CD4-positive, alpha-beta memory T cell (primary cell): ENCODE measurements at places on chromosomes 2 and 18.

DNA sequence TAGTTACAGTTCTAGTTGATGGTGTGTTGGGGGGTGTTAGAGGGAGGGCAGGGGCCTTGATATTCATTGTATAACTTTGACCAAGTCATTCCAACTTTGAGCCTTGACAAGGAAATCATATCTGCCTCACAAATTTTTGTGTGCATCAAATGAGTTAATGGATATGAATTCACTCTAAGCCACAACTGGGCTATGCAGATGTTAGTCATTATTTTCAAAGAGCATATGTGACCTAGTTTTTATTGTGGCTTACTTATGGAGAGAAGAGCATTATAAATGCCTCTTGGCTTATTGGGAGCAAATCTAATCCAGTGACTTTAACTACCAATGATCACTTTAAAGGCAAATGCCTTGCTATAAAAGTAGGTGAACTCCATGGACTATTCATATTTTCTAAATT, 250.2 kb downstream of the LPIN1 start:
- no peak for DNase-seq

DNA sequence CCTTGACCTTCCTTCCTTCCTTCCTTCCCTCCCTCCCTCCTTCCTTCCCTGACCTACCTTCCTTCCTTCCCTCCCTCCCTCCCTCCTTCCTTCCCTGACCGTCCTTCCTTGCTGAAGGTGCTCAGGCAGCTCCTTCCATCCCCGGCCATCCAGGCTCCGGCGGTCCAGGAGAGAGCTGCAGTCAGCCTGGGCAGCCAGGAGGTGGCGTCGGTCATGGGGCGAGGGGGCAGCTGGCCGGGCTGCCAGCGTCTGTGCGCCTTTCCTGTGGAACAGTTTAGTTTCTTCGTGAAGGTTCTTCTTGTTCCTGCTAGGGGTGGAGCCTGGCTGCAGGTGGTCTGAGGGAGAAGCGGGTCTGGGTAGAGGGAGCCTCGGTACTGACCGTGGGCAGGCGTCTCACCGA, 15.7 kb downstream of the GPR35 start:
- no peak for DNase-seq

- DNase-seq = no peak
Observed at GRCh38 chr2:136025057-136025973, 39.9 kb upstream of the DARS1 start.

DNA sequence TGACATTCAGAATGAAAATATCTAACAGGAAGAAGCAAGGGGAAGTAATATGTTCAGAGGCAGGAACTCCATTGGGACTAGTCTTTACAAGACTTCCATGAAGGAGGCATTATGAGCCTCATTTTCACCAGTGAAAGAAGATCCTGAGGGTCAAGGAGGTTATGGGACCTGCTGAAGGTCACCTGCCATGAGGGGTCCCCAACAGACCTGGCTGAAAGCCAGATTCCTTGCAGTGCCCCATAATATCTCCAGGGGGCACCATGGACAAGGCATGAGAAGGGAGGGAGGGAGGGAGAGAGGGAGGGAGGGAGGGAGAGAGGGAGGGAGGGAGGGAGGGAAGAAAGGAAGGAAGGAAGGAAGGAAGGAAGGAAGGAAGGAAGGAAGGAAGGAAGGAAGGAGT, 27.9 kb downstream of the XDH start:
- no peak for DNase-seq

DNA sequence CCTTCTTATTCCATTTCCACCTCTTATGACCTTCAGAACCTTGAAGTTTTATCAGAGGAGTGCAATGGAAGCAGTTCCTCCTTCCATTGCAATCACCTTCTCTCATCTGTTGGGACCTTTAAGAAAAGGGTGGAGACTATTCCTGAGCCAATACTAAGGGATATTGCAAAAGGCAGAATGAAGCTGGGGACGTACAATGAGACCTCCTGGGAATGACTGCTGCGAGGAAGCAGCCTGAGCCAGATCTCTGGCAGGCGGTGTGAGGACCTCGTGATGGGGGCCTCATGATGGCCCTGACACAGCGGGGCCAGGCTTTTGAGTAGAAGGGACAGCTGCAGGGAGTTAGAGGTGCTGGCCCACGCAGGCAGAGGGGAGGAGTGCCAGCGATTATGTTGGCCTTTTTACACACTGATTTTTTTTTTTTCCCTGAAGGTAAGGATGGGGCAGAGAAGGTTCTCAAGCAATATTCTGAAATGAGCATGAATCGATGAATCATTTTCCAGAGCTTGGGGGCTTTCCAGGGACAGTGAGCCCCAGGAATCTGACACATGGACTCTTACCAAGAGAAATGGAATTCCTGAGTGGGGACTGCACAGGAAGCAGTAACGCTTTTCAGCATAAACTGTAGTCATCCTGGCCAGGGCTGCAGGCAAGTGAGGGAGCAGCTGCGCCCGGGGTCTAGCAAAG, 40.0 kb upstream of the LAPTM4A start:
- DNase-seq = no peak

GRCh38 chr2:160097326-160097725, 34.9 kb upstream of the PLA2R1 start:
- DNase-seq = no peak

DNA sequence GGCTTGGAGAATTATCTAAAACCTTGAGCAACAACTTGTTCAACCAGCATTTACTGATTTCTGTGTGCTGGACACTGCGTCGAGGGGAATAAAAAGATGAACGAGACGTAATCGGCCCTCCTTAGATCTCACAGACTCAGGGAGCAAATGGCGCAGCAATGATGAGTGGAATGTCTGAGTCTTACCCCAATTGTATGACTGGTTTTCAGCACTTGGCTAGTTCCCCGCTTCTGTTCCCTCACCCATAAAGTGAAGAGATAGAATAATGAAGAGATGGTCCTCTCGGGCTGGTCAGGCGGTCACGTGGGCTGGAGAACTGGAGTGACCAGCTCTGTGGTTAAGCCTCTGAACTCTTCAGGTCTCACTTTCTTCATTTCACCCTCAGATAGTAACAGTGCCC, 17.3 kb upstream of the GATA6 start:
- DNase-seq = no peak

GRCh38 chr2:242063850-242064249, 194.3 kb downstream of the RTP5 start:
- DNase-seq = no peak

DNA sequence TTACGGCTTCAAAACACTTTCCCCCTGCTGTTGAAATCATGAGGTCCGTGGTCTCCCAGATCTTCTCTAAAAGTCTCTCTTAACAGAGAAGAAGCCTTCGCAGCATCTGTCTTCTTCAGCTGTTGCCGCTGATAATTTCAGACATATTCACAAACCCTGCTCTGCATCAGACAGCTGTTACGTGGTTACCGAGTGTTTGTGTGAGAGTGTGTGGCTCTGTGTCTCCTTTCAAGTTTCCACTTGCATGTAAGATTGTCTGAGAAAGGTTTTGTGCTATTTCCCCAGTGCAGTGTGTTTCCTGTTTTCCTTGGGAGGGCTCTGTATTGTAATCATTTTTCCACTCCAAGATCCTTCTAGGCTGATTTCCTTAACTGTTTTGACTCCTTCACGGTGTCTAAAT, 32.8 kb downstream of the MAIP1 start:
- no peak for DNase-seq

GRCh38 chr2:78993518-78994148, 31.9 kb upstream of the REG3G start:
- DNase-seq = no peak

GRCh38 chr2:161761160-161761559, 136.9 kb downstream of the SLC4A10 start:
- DNase-seq = no peak

- DNase-seq = no peak
Observed at GRCh38 chr2:240109386-240109785, 26.7 kb downstream of the COPS9 start.

DNA sequence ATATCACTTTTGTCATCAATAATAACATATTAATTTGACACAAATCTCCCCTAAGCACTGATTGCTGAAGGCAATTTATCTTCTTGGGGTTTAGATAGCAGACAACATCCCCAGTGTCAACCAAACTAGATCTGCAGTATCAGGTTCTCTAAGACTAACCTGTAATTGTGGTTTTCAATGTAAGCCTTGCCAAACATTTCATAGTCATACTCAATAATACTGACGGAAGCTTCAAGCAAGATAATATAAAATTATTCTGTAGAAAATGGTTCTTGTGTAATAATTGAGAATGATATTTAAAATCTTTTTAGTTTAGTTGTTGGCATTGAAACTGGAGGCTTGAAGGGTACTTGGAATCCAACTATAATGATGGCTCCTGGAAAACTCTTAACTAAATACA, 186.3 kb downstream of the RIT2 start:
- no peak for DNase-seq

DNA sequence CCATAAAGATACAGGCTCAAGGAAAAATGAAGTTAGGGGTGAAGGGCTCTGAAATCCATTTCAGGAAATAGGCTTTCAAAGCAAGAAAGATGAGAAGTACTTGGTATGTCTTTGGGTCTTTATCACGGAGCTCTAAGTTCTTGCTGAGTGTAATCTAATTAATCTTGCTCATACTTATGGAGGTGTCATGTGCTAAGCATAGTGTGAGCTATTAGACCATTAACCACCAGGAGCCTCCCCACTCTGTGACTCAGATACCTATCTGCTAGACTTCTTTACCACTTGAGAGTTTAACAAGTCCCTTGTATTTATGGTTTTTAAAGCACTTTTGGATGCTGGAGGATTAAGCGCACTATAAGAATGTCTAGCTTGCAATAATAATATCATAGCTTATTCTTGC, 678.7 kb downstream of the EPHA4 start:
- no peak for DNase-seq

GRCh38 chr2:240227538-240228428, 87.3 kb upstream of the OTOS start:
- no peak for DNase-seq

GRCh38 chr2:235716875-235717496, 223.1 kb downstream of the AGAP1 start:
- DNase-seq = no peak

GRCh38 chr2:4151521-4151920, 448.1 kb downstream of the DCDC2C start:
- no peak for DNase-seq

DNA sequence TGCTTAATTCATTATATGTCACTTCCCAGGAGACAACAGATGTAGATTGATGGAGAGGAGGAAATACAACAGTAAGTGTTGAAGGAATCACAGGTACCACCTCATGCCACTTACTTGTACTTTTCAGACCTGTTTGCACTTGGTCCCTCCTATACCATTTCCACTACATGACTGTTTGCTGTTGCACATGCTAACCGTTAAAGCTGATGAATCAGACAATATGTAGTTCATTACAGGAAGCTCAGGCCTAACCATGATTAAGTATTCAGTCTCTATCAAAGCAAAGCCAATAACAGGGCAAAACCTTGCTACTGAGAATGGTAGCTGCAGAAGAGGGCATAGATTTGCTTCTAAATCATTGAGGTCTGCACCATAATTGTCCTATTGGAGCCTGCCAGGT, 30.2 kb upstream of the GRP start:
- DNase-seq = no peak

GRCh38 chr18:22871809-22872525, 61.2 kb upstream of the RBBP8 start:
- no peak for DNase-seq

- no peak for DNase-seq
Observed at GRCh38 chr2:228600265-228600664, 418.8 kb upstream of the SPHKAP start.

GRCh38 chr18:62617793-62618591, 95.2 kb downstream of the ZCCHC2 start:
- no peak for DNase-seq

- no peak for DNase-seq
Observed at GRCh38 chr2:35933031-35933430, 422.5 kb upstream of the CRIM1 start.

DNA sequence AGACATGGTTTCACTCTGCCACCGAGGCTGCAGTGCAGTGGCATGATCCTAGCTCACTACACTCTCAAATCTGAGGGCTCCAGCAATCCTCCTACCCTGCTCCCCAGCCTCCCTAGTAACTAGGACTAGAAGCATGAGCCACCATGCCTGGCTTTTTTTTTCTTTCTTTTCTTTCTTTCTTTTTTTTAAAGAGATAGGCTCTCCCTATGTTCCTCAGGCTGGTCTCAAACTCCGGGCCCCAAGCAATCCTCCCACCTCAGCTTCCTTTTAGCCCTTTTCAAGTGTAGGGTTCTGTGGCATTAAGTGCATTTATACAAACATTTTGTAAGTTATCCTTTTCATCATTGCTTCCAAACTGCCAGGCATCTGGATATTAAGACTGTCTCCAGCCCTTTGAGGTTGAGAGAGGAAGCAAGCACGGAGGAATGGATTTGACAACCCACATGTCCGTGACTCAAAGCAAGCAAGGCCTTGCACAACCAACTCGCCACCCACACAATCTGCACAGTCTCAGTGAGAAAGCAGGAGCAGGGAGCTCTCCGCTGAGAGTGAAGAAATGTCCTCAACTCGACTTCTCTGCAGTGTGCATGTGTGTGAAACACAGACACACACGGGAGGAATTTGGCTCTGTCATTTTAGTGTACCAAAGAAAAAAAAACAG, 65.6 kb downstream of the ATP8B1 start:
- DNase-seq = no peak

DNA sequence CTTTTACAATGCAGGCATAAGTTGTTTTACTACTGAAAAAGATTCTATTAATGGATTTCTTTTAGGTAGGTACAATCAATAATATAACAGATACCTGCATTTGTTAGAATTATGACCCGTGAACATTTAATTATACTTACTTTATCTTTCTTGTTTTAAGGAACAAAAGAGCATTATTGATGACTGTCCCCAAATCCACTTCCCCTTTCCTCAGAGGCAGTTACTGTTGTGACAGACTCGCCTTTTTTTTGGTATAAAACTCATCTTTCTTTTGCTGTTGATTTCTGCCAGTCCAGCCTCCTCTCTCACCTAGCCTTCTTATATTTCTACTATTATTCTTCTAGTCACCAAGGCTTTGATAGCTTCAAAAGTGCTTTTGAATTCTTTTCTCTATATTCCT, 12.1 kb downstream of the ACTR3 start:
- no peak for DNase-seq

DNA sequence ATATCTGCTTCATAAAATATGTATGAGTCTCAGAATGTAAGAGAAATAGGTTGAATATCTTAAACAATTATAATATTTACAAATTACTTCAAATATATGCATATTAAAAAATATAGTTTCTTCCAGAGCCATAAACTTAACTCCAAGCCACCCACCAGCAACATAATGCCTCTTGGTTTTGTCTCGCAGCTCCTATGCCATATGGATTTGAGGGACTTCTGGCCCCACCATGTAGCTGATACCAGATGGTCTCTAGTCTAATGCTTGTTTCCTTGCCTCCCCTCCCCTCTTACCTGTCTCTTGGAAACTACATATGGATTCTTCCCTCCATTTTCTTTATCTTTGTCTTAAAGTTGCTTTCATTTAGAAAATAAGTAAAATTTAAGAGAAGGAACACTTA, 114.3 kb downstream of the GCA start:
- DNase-seq = no peak

DNA sequence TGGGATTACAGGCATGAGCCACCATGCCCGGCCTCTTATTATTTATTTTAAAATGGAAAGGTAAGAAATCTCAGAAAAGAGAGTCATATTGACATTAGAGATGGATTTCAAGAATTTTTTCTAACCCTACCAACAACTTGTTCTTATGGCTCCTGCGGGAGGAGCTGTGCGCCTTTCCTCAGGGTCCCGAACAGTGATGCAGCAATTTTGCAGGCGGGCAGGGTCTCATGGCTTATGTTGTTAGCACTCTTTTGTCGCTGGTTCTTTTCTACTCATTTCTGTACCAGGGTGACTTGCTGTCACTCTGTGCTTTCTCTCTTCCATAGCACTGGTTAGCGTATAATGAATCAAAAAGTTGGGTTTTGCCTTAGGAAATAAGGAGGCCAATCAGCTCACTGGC, 148.8 kb upstream of the DLGAP1 start:
- DNase-seq = no peak
